Spinal cord (tissue), 10 donors: ENCODE measurements at places on chromosomes 2 and 18.

DNA sequence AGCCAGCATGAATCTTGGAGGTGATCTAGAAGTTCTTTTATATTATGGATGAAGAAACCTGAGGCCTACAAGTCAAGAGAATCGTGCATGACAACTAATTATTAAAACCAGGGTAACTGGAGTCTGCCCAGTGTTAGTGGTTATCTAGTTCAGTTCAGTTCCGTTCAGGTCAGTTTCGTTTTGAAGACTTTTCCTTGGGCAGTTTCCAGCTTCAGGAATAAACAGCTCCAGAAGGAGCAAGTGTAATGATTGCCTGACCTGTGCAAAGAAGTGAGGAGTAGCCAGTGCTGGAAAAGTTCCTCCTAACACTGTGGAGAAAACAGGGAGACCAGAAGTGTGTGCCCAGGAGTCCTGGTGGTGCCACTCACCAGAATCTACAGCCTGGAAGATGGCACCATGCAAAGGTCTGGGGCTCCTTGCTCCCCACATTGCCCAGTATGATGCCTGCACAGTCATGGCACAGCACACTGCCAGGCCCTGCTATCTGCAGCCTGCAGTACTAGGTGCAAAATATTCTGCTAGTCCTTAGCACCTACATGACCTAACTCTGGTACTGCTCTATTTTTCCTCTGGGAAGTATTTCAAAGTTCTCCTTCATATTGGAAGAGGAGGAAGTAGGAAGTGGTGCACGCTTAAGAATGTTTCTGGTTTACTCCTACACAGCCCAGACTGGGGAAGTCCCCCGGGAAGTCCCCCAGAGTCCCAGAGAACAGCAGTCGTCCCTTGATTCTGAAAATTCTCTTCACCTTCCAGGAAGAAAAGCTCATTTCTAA, 65.8 kb downstream of the SUMO1 start:
- DNase-seq = no peak

DNA sequence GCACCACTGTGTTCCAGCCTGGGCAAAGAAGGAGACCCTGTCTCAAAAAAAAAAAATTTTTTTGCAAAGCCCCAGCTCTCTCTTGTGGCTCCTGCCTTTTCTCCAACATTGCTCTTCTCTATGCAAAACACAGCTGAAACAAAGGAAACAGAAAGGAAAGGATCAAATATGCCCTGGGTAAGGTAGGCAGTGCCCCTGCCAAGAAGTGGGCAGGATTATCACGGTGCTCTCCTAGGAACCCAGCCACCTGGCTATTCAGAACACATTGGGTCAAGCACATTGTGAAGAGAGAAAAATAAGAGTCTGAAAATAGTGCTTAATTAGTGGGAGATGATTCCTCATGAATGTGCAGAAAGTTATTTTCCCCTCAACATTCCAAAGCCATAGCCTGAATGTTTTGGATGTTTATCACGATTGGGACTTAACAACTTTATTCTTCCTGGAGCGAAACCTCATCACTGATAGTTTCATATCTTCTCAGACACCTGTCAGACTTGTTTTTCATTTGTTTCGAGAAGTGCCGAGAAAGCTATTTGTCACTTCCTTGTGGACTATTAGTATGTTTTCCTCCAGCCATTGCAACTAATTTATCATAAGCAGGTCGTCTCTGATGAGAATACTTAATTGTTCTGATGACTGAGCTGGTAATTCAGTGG, 42.7 kb upstream of the RPL31 start:
- no peak for DNase-seq

DNA sequence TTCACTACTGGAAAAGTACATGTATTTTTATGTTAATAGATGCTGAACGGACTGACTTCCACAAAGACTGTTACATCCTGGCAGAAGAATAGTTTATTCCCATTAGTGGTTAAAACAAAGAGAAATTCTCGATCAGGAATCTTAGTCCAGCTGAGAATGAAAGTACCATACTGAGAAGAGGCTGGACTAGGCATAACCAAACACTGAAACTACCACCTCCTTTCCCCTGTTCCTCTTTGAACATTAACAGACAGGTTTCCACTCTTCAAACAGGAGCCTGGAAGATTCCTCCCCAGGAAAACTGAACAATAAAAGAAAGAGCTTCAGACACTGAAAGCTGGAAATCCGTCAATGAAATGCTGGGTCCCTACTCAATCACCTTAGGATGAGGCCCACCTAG, 25.8 kb downstream of the LDAH start:
- DNase-seq = no peak

- DNase-seq = no peak
These were observed 66.7 kb upstream of the RMDN2 start for GRCh38 chr2:37858400-37858711.

DNA sequence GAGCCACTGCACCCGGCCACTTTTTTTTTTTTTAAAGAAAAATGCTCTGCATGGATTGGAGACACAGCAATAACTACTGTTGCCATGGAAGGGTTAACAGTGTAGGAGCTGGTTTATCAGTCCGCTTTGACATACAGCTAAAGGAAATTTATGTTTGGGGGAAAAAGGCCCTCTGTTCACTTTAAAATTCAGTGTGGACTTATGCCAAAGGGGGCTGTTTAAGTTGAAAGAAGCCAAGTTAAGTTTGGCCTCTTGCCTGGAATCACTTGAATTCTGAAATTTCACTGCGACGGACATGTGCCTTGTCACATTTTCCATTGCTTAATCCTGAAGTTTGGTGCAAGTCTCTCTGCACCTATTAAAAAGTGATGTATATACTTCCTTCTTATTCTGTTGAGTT, 3.1 kb downstream of the KCNE4 start:
- peak; percentile 82 for DNase-seq

DNA sequence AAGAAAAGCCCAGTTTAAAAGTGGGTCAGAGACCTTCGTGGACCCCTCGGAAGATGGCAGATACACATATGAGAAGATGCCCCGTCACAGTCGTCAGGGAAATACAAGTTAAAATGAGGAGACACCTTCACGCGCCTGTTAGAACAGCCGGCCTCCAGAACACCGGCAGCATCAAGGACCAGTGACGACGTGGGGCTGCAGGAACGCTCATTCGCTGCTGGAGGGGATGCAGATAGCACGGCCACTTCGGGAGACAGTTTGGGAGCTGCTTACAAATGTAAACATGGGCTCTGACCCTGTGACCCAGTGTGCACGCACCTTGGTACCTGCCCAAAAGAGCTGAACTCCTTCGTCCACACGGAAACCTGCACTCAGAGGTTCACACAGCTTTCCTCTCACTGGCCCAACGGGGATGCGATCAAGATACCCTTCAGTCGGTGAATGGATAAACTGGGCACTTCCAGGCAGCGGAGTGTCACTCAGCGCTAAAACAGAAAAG, 83.7 kb upstream of the CTDP1 start:
- DNase-seq = no peak

- DNase-seq = no peak
These were observed 661.1 kb downstream of the BCL11A start for GRCh38 chr2:59892398-59892797.

DNA sequence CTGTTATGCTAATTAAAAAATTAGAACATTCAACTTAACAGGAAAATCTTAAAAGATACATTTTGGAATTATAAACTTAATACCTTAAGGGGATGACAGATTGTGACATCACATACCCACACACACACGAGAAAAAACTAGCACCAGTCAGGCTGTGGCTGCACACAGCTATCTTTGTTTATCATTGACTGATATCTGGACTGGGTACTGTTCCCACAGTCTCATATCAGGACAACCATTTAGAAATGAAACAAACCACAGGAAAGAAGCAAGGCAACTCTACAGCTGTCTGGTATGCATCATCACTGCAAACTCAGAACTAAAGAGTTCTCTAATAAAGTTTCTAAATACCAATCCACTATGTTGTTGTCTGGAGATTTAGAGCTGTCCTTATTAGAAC, 210.9 kb upstream of the SMAD7 start:
- no peak for DNase-seq

GRCh38 chr2:69013142-69013839, at the start of gene ANTXR1:
Gene ANTXR1 (plus strand): TSS chr2:69013179. CDS start chr2:69013500, 321 bp downstream.
- DNase-seq = peak; percentile 71

GRCh38 chr2:239263231-239263630, 137.6 kb downstream of the HDAC4 start:
- no peak for DNase-seq

- no peak for DNase-seq
These were observed 89.5 kb downstream of the STK39 start for GRCh38 chr2:168157926-168158325.

GRCh38 chr2:25851740-25852503, 26.4 kb downstream of the ASXL2 start:
- DNase-seq = peak; percentile 83

DNA sequence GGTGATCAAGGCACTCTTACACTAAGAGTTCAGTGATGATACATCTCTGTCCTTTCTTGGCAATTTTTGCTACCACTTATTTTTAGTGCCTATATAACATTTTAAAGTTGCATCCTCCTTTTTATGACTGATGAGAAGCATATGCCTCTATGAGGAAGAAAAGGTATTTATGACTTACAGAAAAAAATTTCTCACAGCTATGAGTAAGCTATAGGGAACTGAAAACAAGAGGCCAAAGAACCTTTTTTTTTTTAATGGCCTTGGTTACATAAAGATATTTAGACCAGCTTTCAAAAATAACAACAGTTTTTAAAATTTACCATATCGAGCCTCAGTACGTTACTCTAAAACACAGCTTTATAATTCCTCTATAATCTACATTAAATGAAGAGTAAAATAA, 21.3 kb downstream of the MBD5 start:
- no peak for DNase-seq

DNA sequence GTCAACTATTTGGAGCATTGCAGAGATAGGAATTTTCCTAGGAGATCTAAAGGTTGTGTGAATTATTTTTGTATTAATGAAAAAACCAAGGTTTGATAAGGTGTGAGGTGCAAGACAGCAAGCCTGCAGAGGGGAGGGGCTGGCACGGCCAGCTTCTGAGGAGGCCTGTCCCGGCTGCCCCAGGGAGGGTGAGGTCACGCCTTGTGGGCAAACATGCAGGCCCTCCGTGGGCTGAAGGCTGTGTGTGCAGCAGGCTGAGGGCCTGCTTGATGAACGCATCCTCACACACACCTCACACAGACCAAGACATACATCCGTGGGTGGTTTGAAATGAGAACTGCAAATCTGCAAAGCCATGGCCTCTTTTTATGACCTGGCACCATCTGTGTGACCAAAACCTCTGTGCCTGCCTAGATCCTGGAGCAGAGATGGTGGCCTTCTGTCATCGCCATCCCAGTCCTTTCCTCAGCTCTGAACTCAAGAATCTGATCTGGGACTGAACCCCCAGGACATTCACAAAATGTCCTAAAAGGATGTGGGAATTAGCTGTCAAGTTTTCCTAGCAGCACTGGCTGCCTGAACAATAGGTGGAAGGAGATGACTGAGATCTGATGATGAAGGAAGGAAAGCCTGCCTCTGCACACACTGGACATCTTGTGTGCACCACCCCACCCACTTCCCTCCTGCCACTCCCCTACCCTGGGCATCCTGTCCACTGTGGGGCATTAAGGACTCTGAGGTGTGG, 102.4 kb upstream of the MGAT4A start:
- DNase-seq = no peak

GRCh38 chr2:133711201-133711600, 142.9 kb upstream of the NCKAP5 start:
- DNase-seq = peak; percentile 49

- no peak for DNase-seq
These were observed 22.3 kb upstream of the CAVIN2 start for GRCh38 chr2:191869178-191869577.

GRCh38 chr2:240478346-240479110, 43.1 kb downstream of the GPC1 start:
- DNase-seq = no peak

GRCh38 chr2:74833418-74834233, at the start of gene HK2:
Gene HK2 (plus strand): TSS chr2:74834127. CDS start chr2:74834581, 454 bp downstream.
- DNase-seq = peak; percentile 52

GRCh38 chr2:234768608-234769196, 183.1 kb upstream of the SH3BP4 start:
- no peak for DNase-seq

DNA sequence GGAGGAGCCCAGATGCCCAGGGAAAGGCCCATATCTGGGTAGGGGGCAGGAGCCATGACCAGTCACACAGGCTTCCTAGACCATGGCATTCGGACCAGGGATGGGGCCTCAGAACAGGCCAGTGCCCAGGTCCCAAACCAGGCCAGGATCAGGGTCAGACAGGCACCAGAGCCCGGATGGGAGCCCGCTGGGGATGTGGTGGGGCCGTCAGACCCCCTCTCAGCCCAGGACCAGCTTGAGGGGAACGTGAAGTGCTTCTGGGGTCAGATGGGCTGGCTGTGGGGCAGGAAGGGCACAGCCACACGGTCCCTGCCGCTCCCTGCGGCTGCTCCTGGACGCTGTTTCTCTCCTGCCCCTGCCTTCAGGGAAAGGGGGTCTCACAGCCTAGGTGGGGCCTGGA, 39.1 kb downstream of the SNED1 start:
- no peak for DNase-seq

GRCh38 chr2:200664770-200665494, 79.1 kb downstream of the AOX1 start:
- DNase-seq = no peak

- DNase-seq = no peak
These were observed 65.0 kb downstream of the NFATC1 start for GRCh38 chr18:79460481-79461300.

GRCh38 chr2:190354003-190354690, 10.8 kb downstream of the INPP1 start:
- DNase-seq = no peak

DNA sequence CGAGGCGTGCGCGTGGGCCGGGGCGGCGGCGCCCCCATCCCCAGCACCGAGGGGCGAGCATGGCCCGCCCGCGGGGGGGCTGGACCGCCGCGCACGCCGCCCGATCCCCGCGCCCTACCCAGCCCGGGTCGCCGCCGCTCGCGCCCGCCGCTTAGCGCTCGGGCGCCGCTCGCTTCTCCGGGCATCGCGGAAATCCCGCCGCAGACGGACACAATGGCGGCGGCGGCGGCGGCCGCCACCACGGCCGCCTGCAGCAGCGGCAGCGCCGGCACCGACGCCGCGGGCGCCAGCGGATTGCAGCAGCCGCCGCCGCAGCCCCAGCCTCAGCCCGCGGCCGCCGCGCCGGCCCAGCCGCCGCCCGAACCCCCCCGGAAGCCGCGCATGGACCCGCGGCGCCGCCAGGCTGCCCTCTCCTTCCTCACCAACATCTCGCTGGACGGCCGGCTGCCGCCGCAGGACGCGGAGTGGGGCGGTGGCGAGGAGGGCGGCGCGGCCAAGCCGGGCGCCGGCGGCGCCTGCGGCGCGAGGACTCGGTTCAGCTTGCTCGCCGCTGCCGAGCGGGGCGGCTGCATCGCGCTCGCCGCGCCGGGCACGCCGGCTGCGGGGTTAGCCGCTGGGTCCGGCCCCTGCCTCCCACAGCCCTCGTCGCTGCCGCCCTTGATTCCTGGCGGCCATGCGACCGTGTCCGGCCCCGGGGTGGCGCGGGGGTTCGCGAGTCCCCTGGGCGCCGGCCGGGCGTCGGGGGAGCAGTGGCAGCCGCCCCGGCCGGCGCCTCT, 453 bp downstream of the CABLES1 start:
- DNase-seq = no peak

DNA sequence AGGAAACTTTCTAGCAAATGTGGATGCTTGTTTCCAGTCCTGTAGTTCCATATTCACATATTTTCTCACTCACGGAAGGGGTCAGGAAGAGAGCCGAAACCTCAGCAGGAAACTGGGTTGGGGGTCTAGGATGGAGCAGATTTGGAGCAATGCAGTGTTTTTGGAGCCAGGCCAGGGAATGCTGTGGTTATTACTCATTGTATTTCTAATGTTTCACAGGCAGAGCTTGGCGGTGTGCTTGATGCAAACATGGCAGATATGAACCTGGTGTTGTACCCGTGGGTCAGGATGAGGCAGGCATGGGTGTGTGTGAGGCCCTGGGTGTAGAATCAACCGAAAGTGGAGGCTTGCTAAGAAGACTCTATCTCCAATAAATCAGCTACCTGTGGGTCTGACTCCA, 34.6 kb upstream of the ACKR3 start:
- peak; percentile 31 for DNase-seq
